ENCODE measurements at places on chromosomes 11 and 22. TPM values are rescaled to one million over a fixed set of nuclear protein-coding genes. Genes with fewer than 3 reads are reported as not detected.

APOA1 gene
- 4.8 TPM for total RNA-seq

UCP2 gene
- total RNA-seq = 241 TPM

ART5 gene
- not detected for total RNA-seq

TTC36 gene
- 1.2 TPM for total RNA-seq

ACRV1 gene
- total RNA-seq = not detected

PGM2L1 gene
- total RNA-seq = 17.0 TPM

CARD10 gene
- 0.79 TPM for total RNA-seq

RIMBP3C gene
- not detected for total RNA-seq

- no peak for DNase-seq
Observed at GRCh38 chr22:35769974-35770373, 52.3 kb downstream of the APOL5 start.

GRCh38 chr22:20192972-20193760 is 42.3 kb upstream of the CCDC188 start:
- no peak for DNase-seq

DNA sequence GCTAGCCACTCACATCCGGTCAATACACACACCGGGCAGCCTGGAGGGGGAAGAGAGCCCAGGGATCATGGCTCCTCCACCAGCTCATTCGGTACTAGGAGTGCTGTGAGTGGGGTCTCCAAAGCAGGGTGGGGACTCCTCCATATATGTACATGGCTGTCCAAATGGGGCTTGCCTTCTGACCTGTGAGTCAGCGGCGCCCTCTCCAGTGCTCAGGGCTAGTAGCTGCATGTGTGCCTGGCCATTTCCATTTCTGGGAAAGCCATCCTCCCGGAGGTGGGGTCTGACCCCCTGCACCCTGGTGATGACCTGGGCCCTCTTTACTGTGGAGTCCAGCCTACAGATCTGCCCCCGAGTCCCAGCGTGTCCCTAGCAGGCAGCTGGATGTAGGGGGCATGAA is 181.9 kb downstream of the CEP164 start:
- DNase-seq = no peak

DNA sequence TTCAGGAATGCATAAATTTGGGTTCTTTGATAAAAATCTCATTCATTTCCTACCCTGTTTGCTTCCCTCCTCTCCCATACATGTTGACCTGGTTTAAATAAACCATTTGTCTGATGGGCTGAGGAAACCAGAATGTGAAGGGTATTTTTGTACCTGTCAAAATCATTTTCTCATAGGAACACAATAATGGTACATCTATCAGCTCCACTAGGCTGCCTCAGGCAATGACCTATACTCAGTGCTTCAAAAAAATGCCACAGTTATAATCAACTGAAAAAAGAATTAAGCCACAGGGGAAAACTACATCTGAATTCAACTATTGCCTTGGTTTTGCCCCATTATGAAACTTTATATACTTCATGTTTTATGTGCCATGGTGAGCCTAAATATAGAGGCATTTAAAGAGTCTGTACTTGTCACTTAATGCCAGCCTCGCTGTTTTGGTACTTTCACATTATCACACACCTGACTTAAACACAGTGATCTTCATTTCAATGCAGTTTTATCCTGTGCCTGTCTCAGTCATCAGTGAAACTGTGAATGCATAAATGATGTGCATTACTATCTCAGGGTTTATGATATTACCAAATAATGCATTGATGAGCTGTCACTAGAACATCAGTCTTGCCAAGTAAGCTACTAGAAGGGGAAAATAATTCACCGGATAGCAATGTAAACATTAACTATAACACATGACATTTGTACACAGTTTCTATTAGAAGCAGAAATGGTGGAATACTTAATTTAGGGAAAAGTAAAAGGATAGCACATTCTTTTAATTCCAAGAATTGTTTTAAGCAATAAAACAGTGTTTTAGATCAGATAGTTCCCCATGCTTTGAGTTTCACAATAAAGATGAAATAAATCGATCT is 92.7 kb downstream of the MSANTD4 start:
- no peak for DNase-seq

- no peak for DNase-seq
Observed at GRCh38 chr11:75873417-75874221, 58.6 kb downstream of the UVRAG start.

GRCh38 chr22:47029244-47030074 is 267.0 kb downstream of the TBC1D22A start:
- DNase-seq = no peak

GRCh38 chr11:18772211-18772610 is 19.4 kb downstream of the PTPN5 start:
- DNase-seq = no peak

Data from T-cell (primary cell).